LHCN-M2 (cell line): ENCODE measurements at places on chromosomes 7 and 10. TPM values are rescaled to one million over a fixed set of nuclear protein-coding genes. Genes with fewer than 3 reads are reported as not detected.

- no peak for DNase-seq
Observed at GRCh38 chr10:132185601-132186487, 904 bp upstream of the DPYSL4 start.

- DNase-seq, result no peak
Observed at GRCh38 chr10:7491949-7492659, 81.3 kb upstream of the SFMBT2 start.

- DNase-seq, result peak; percentile 30
Observed at GRCh38 chr10:97428572-97428981, 2.6 kb downstream of the PGAM1 start.

GRCh38 chr7:90298145-90299038 lies 22.7 kb downstream of the FAM237B start:
- peak; percentile 74 for DNase-seq

DNA sequence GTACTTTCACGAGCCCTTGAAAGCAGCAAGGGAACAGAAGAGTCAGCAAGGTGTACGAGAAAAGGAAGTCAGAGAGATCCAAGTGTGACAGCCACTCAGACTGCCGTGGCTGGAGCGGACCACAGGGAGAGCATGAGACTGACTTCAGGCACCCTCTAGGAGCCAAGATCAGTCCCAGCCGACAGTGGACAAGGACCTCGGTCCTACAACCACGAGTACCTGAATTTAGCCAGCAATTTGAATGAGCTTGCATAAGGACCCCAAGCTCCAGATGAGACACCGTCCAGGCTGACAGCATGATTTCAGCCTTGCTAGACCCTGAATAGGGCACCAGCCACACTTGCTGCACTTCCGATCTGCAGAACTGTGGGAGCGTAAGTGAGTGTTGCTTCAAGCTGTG lies 13.7 kb upstream of the EBF3 start:
- DNase-seq, result no peak

DNA sequence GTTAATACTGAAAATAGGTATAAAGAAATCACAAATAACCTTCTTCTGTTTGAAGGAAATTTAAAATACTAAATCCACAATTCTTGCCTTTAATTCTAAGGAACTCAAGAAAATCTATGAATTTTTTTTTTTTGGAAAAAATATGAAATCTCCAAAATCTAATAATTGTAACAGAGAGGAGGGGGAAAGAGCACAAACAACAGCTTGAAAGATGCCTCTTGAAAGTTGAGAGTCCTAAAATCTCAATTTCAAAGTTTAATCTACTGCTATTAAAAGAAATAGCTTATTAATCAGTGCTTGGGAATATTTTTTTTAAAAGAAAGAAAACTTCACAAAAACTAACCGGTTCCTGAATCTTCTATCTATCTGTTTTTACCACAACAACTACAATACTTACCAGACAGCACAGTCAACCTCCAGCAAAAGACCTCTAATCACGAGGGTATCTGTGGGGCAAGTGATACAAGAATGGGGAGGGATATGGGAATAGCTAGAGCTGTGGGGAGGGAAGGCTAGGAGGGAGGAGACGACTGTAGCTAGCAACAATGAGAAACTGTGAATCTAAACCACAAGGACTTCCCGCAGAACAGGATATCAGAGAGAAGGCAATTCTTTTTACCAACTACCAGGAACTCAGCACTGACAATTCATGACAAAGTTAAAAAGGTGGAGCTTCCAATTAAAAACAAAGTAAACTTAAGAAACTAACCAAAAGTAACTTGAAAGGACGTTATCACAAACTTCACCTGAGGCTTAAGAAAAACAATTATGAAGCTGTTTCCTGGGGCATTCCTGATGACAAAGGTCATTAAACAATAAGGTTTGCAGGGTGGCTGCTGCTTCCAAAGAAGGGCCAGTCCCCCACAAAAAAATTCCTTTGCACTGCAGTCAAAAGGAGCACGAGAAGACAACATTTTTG lies at the start of gene USP54:
TSS of gene USP54 (minus strand) at position 462 of the 919 bp plus-strand sequence. CDS start 15,684 bp downstream, outside the sequence.
- DNase-seq, result peak; percentile 92

DNA sequence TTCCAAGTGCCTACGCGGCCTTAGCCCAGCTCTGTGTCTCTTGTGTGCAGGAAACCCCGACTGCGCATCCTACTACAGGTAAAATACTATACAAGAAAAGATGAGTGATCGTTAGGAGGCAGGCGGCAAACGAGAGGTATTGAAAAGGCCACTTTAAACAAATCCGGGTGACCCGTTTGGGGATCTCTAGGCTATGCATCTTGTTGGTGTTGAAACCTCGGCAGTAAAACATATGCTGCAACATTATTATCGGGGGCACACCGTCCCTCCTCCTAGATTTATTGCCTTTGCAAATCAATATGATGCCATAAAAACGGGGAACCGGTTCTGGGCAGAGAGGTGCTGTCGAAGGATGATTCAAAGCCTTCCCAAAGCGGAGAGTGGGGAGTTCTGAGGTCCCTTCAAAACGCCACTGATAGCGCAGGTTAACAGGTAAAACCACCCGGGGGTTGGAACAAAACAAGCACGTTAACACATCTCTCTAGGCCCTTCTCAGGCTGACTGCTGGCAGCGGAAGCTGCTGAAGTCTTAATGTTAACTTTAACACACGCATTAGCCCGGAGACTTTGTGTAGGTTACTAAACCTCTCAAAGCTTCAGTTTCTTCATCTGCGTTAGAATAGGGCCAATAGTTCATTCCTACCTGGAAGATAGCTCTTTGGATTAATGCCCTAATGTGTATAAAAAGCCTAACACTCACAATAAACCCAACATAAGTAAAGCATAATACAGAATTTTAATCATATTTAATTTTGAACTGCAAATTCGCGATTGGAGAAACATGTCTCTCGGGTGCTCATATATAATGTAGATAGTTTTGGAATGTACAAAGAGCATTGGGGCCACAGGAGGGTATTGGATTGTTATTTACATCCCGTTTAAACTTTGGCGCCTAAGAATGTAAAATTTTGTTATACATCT lies 2.6 kb upstream of the TBX20 start:
- DNase-seq, result no peak

MINPP1 gene
- 43.1 and 45.0 TPM in 2 replicates for total RNA-seq

SKIDA1 gene
- total RNA-seq, result 0.13 and 0.63 TPM in 2 replicates

RPP30 gene
- total RNA-seq, result 55.0 and 56.6 TPM in 2 replicates

DNA sequence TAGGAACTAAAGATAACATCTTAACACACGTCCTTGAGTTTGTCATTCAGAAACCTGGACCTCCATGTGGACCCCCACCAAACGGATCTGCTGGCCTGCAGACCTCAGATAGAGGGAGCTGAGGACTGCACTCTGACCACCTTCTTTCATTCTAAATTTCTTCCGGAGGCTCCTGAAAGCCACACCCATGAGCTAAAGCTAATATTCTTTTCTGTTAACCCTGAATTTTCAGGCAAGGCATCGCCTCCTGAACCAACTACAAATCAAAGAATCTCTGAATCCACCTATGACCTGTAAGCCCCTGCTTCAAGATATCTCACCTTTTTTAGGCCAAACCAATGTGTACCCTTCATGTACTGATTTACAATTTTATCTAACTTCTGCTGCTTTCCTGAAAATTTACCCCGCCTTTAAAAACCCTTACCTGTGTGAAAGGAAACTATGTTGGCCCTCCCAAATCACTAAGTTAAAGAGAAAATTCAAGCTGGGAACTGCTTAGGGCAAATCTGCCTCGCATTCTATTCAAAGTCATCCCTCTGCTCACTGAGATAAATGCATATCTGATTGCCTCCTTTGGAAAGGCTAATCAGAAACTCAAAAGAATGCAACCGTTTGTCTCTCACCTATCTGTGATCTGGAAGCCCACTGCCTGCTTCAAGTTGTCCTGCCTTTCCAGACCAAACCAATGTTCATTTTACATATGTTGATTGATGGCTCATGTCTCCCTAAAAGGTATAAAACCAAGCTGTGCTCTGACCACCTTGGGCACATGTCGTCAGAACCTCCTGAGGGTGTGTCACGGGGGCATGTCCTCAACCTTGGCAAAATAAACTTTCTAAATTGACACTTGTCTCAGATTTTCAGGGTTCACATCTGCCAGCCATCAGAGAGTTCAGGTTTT lies 7.7 kb upstream of the MSMB start:
- no peak for DNase-seq

GRCh38 chr7:29946428-29947186 lies 43.0 kb downstream of the SCRN1 start:
- peak; percentile 46 for DNase-seq

- no peak for DNase-seq
Observed at GRCh38 chr7:43460733-43461348, 122.1 kb upstream of the STK17A start.

GRCh38 chr7:127056202-127056601 lies 196.5 kb downstream of the GRM8 start:
- DNase-seq, result no peak

SORBS1 gene
- total RNA-seq, result 3.7 and 6.5 TPM in 2 replicates

TRIM50 gene
- total RNA-seq, result not detected in 2 replicates

GRCh38 chr7:47378728-47379395 lies 203.0 kb downstream of the TNS3 start:
- peak; percentile 30 for DNase-seq

- peak; percentile 75 for DNase-seq
Observed at GRCh38 chr7:51160990-51161615, 155.5 kb downstream of the COBL start.

DNA sequence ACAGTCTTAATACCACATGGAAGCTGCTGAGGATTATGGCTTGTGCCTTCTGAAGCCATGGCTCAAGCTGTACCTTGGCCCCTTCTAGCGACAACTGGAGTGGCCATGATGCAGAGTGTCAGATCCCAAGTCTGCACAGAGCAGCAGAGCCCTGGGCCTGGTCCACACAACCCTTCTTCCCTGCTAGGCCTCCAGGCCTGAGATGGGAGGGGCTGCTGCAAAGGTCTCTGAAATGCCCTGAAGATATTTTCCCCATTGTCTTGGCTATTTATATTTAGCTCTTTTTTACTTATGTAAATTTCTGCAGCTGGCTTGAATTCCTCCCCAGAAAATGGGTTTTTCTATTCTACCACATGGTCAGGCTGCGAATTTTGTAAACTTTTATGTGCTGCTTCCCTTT lies 804.6 kb upstream of the ZWINT start:
- no peak for DNase-seq

DNA sequence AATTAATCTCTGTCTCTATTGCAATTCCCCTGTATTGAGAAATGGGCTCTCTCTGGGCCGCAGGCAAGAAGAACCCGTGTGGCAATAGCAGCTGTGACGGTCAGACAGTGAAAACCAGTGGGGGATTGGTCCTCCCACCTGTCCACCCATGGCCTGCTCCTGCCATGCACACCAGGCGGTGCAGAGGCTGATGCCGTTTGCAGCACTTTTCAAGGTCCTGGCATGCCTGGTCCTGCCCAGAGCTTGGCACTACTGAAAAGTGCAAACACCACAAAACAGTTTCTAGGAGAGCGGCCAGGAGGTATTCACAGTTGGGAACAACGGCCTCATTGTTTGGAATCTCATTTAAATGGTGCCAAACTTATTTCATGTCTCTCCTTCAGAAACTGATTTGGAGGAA lies 41.5 kb downstream of the PSPH start:
- DNase-seq, result no peak

ZNF485 gene
- 6.2 and 6.4 TPM in 2 replicates for total RNA-seq

GRCh38 chr7:129072479-129073011 lies 17.6 kb upstream of the TNPO3 start:
- no peak for DNase-seq

- no peak for DNase-seq
Observed at GRCh38 chr10:6195376-6195775, 7.4 kb upstream of the PFKFB3 start.

DNA sequence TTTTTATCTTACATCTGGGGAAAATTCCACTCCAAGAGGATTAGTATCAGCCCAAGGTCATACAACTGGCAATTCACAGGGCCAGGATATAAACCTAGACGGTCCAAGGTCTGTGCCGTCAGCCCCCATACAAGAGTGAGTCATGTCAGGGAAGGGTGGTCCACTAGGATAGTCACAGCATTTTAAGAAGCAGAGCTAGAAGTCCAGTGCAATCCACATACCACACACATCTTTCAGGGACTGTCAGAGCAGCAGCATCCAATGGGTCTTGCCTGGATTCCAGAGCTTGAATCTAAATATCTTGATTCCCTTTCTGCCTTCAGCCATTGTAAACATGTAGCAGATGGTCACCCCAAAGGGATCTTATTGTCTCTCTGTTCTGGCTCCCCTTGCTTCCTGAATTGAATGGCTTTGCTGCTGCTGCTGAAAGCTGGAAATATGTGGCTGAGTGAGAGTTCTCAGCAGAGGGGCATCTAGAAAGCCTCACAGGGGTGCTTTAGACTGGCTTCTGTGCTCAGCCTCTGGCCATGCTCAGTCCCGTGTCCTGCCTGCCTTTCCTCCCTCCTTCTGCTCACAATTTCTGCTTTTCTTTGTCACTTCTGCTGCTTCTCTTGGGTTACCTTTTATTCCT lies 9.9 kb upstream of the OR6V1 start:
- DNase-seq, result peak; percentile 20

SLC39A12 gene
- total RNA-seq, result not detected in 2 replicates

- no peak for DNase-seq
Observed at GRCh38 chr10:71719042-71719441, 536 bp downstream of the C10orf105 start.

- DNase-seq, result peak; percentile 69
Observed at GRCh38 chr7:47451851-47452205, 130.1 kb downstream of the TNS3 start.

DNA sequence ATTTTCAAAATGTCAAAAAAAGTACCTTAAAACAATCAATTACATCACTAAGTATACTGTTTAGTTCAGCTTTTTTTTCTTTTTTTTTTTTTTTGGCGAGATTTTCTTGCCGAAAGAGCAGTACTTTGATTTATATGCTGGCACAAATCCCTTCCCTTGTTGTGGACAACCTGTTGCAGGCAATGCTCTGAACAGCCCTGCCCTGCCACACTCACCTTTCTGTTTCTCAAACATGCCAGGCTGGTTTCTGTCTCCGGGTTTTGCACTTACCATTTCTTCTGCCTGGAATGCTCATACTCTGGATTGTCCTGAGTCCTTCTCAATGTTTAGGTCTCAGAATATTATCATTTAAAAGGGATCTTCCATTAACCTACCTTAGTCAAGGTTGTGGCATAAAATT lies 80.4 kb upstream of the JAZF1 start:
- DNase-seq, result no peak

GRCh38 chr7:159091041-159091440 lies 53.6 kb downstream of the VIPR2 start:
- no peak for DNase-seq

- no peak for DNase-seq
Observed at GRCh38 chr7:22292531-22292930, 64.4 kb downstream of the RAPGEF5 start.

GRCh38 chr7:4270941-4271715 lies 411.0 kb upstream of the FOXK1 start:
- no peak for DNase-seq

- peak; percentile 46 for DNase-seq
Observed at GRCh38 chr10:15370856-15371701, at the start of gene FAM171A1. TSS of gene FAM171A1 (minus strand) at chr10:15371289. CDS start at chr10:15371052, 237 bp downstream.
